CD4-positive, alpha-beta T cell treated with Interleukin-12 subunit alpha and Interleukin-12 subunit beta, for 1 hour (primary cell): ENCODE measurements at places on chromosomes 7 and 10.

- no peak for DNase-seq
These were observed 233.6 kb downstream of the BAMBI start for GRCh38 chr10:28910956-28911355.

- no peak for DNase-seq
These were observed 240.7 kb upstream of the MBL2 start for GRCh38 chr10:53013201-53013810.

- DNase-seq = peak; percentile 58
These were observed 918 bp downstream of the CALHM2 start for GRCh38 chr10:103451091-103451813.

DNA sequence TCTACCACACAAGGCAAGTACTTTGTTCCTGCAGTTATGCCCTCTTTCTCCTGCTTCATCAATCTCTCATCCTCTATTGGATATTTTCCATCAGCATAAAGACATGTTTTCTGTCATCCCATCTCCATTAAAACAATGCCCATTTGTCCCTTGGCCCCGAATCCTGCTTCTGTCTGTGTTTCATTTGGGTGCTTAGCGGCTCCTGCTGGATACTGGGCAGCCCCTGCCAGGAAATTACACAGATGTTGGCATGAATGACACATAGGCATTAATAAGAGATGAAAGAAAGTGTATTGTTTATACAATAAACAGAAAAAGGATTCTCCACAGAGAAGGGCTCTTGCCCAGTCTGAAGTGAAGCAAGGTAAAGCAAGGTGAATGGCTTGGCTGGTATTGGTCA lies 765.3 kb downstream of the REEP3 start:
- DNase-seq = no peak

DNA sequence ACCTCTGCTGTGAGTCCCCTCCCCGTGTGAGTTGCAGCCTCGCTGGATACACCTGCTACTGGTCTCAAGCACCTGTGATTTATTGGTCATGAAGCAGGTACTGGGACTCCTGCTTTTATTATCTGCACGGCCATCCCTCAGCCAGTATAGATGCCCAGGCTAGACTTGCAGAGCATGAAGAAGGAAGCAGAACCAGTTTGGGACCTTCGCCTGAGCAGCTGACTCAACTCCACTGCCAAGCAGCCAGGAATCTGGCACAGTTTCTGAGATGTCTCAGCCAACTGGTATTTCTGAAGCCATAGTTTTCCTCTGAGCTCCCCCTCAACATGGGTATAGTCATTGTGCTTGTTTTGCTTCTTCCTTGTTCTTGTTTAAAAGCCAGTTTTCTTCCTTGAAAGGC lies 28.0 kb upstream of the SLC39A12 start:
- DNase-seq = no peak

GRCh38 chr10:86203162-86203905 lies 163.3 kb downstream of the GRID1 start:
- DNase-seq = no peak

DNA sequence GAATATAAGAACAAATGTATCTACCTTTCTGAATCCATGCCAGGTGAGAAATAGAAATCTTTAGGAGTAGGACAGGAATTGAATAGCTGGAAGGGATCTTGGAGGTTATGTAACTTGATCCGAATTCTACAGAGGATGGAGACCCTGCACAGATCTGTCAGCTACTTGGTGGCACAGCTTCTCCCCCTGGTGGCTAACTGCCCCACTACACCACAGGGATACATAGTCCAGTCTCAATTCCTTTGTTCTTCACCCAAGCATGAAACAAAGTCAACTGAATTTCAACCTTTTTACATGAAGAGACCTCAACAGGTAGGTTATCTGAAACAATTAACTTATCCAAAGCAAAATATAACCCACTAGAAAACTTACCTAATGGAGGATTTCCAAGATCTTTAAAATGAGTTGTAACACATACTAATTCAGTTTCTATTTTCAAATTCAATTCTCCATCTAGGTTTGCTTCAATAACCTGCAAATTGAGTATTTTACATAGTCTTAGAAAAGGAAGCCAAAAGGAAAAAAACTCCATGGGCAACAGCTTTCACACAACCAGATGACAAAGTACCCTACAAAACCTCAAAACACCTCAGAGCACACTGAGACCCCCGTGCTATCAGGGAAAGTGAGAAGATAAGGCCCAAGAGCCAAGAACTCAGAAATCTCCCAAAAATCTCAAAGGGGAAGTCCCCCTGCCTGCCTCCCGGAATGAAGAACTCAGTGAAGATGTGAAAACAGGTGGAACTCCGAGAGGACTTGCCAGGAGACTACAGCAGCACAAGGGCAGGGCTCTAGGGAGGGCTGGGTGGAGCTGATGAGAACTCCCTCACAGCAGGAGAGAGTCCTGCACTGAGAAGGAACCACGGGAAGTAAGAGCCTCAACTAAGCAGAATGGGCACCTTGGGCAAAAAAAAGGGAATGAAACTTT lies 10.3 kb downstream of the HUS1 start:
- peak; percentile 56 for DNase-seq

DNA sequence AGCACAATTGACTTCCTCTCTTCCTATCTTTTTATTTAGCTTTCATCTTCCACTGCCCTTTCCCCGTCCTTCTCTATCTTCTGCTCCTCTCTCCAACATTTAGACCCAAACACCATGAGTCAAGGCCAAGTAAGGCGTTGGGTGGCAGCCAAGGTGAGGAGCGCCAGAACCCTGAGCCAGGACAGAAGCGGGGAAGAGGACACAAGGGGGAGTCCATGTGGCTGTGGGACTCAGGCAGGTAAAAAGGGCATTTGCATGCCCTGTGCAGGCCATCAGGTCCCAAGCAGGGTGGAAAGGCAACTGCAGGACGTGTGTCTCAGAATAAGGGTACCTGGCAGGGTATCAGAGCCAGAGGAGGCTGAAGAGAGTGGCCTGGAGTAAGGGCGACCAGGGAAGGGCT lies 192.4 kb upstream of the PFKP start:
- DNase-seq = no peak

- DNase-seq = no peak
These were observed 40.5 kb upstream of the GDF10 start for GRCh38 chr10:47259466-47259865.

DNA sequence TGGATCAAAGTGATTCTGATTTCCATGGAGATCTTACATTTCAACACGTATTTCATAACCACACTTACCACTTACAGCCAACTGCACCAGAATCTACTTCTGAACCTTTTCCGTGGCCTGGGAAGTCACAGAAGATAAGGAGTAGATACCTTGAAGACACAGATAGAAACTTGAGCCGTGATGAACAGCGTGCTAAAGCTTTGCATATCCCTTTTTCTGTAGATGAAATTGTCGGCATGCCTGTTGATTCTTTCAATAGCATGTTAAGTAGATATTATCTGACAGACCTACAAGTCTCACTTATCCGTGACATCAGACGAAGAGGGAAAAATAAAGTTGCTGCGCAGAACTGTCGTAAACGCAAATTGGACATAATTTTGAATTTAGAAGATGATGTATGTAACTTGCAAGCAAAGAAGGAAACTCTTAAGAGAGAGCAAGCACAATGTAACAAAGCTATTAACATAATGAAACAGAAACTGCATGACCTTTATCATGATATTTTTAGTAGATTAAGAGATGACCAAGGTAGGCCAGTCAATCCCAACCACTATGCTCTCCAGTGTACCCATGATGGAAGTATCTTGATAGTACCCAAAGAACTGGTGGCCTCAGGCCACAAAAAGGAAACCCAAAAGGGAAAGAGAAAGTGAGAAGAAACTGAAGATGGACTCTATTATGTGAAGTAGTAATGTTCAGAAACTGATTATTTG lies 15.3 kb downstream of the HNRNPA2B1 start:
- DNase-seq = no peak

- no peak for DNase-seq
These were observed 56.9 kb downstream of the HIBADH start for GRCh38 chr7:27605689-27606269.

- DNase-seq = no peak
These were observed 259.2 kb downstream of the GLRX3 start for GRCh38 chr10:130395248-130395936.

DNA sequence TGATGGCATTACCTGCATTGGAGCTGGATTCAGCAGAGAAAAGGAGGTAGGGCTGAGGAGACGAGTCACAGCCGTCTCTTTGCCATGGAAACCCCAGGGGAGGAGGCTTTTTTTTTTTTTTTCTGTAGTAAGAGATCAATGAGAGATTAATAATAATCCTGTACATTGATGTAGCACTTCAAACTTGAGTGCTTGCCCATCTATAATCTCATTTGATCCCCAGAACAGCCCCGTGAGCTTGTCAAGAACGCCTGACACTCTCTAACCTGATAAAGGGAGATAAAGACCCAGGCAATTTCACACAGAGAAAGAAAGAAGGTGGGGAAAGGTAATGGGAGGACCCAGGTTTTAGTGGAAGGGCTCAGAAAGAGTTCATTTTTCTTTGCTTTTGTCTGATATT lies 195.2 kb upstream of the FOXK1 start:
- no peak for DNase-seq

GRCh38 chr10:33248638-33249037 lies 85.8 kb downstream of the NRP1 start:
- DNase-seq = peak; percentile 67

- DNase-seq = no peak
These were observed 50.4 kb upstream of the ENO4 start for GRCh38 chr10:116798859-116799258.

- no peak for DNase-seq
These were observed 347.9 kb downstream of the TNS3 start for GRCh38 chr7:47233996-47234395.

GRCh38 chr10:5618829-5619228 lies 47.6 kb downstream of the ASB13 start:
- no peak for DNase-seq

DNA sequence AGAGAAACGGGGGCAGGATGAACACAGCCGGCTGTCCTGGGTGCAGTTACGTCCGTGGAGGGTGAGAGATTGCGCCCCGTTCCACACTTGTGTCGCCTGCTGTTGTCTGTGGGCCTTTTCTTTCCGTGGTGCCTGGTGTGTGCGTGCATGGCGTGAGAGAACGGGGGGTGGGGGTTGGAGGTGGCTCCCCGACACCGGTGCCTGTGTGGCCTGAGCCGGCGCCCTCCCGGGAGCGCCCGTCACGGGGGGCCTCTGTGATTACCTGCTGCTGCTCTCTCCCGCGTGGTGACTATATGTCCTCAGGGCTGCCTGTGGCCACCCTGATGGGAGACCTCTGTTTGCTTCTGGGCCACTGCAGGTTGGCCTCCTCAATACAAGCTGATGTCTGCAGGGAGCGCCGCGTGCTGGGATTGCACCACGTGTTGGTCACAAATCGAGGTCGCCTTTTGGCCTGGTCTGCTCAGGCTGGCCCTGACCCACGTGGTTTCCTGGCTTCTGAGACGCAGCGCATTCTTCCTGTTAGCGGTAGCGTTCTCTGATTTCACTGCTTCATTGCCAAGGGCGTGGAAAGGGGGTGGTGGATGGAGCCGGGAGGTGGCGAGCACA lies 10.9 kb upstream of the AP5Z1 start:
- no peak for DNase-seq

DNA sequence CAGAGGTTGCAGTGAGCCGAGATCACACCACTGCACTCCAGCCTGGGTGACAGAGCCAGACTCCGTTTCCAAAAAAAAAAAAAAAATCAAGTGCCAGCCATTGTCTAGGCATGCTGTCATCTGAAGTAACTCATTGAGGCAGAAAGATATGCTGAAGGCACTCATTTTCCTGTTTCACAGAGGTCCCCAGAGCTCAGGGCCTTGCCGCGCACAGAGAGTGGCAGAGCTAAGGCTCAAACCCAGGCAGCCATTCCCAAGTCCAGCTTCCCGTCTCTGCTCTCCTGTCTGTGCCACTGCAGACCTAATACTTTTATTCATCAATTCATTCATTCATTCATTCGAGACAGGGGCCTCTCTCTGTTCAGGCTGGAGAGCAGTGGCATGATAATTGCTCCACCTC lies 3.5 kb downstream of the GRIFIN start:
- DNase-seq = no peak

GRCh38 chr10:11646450-11646849 lies 35.0 kb upstream of the USP6NL start:
- no peak for DNase-seq

DNA sequence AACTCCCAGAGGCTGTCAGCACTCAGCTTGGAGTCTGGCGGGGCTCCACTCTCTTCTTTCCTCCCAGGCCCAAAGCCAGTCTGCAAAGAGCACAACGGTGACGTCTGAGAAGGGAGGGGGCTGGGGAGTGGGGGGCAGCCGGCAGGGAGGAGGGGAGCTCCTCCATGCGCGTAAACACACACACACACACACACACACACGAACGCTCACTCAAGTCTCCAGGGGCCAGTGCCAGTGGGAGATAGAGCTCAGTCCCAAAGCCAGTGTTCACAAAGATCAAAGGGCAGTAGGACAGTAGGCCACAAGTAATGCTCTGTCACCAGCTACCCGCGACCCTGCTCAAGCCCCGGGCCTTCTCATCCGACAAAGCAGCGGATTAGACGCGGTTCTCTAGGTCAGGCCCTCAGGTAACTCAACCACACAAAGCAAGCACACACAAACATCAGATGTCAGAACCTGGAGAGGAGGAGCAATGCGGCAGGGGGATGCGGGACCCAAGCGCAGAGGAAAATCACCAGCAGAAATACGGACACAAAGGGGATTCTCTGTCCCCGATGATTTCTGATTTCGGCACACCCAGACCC lies 19.9 kb downstream of the TCAF1 start:
- DNase-seq = no peak

DNA sequence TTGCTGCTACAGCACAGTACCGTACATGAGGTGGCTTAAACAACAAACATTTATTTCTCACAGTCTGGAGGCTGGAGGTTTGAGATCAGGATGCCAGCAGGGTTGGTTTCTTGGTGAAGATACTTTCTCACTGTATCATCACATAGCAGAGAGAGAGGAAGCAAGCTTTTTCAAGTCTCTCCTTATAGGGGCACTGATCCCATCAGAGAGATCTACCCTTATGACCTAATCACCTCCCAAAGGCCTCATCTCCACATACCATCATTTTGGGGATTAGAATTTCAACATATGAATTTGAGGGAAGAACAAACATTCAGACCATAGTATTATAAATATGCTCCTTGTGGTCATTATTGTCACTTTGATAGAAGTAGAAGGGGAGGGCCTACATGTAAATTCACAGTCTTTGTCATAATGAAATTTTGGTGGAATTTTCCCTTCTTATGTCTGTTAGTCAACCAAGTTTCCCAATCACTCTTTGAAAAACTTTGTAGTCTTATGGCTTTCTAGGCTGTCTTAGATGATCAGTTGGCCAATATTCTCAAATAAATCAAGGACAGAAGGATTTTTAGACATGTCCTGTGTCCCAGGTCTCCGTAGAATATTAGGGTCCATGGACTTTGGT lies 606.2 kb downstream of the LRMDA start:
- DNase-seq = no peak

DNA sequence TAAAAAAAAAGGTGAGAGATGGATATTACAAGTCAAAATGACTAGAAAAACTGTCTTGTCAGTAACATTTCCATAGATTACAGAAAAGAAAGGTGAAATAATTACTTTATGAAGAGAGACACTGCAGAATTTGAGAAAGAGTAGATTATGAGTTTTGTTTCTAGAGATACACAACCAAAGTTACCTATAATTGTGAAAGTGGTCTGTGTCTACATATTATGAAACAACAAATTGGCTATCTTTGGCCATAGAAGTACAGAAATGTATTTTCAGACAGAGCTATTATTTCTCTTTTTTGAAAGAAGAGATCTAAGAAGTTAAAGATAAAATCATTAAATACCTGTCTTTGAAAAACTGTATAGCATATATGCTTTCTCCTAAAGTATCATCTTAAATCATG lies 30.1 kb downstream of the KCND2 start:
- no peak for DNase-seq
